ENCODE measurements at places on chromosomes 1 and 21.

DNA sequence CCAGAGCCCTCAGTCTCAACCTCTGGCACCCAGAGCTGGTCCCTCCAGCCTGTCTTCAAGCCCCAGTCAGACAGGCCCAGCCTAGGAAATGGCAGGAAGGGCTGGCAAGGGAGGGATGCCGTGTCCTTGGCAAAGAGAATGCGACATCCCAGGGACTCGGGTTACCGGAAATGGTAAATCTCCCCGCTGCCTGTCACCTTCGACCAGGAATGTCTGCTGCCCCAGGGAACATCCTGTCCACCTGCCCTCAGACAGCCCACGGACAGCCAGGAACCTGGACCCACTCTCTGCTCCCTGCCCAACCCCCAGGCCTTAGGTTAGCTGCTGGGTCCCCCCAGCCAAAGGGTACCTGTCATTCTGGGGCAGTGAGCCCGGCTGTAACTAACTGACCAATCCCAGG is 23.9 kb downstream of the HSPG2 start:
- no peak for DNase-seq

DNA sequence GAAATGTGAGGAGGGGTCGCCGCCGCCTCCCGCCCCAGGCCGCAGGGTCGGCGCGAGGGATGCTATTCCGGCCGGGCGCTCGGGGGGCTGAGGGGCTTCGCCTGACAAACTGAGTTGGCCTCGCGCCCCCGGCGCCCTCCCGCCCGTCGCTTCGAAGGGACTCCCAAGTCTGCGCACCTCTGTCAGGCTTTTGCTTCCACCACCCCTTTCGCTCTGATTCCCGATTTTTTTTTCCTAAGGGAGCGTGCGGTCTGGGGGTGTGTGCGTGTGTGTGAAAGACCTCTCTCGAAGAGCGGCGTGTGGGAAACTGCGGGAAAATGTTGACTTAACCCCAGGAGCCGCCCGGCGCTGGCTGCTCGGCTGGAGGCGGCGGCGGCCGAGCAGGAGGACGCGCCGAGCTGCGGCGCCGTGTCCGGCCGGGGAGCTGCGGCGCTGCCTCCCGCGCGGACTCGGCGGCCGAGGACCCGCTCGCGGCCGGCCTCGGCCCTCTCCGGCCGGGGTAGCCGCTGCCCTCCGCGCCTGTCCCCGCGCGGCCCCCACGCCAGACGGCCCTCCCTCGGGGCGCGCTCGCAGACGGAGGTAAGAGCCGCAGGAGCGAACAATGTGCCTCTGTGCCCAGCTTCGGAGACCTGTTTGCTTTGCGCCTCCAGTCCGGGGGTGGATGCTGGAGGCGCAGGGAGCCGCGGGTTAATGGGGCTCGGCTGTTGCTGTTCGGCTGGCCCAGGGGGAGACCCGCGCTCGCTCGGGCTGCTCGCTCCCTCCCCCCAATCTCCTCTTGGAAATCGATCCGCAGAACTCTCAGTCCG is 1.1 kb downstream of the ADGRL2 start:
- DNase-seq, result peak; percentile 86

DNA sequence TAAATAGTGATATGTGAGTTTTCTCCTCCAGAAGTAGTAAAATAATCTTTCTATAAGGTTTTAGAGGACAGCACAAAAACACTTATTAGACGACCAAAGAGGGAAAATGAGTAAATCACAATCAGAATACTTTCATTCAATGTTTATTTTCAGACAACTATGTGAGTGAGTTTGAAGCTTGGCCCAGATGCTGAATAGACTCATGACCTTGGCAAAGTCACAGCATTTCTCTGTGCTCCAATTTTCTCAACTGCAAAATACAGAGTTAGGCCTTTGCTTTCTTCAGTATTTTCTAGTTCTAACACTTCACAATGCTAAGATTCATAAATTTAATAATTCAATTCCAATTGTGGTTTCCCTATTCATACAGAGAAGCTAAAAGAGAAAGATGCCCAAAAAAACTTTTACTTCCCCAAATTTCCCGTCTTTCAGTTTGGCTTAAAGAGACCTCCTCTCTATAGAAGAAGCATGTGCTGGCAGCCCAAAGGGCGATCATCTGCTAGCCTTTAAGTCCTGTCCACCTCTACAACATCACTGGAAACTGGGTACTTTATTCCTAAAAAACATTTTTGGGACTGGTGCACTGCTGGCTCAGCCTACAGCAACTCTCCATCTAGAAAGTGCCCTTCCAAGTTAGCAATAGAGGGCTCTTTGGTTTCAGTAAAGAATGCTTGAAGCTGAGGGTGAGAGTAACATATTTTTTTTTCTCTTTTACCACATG is 116.8 kb upstream of the GORAB start:
- DNase-seq, result no peak

DNA sequence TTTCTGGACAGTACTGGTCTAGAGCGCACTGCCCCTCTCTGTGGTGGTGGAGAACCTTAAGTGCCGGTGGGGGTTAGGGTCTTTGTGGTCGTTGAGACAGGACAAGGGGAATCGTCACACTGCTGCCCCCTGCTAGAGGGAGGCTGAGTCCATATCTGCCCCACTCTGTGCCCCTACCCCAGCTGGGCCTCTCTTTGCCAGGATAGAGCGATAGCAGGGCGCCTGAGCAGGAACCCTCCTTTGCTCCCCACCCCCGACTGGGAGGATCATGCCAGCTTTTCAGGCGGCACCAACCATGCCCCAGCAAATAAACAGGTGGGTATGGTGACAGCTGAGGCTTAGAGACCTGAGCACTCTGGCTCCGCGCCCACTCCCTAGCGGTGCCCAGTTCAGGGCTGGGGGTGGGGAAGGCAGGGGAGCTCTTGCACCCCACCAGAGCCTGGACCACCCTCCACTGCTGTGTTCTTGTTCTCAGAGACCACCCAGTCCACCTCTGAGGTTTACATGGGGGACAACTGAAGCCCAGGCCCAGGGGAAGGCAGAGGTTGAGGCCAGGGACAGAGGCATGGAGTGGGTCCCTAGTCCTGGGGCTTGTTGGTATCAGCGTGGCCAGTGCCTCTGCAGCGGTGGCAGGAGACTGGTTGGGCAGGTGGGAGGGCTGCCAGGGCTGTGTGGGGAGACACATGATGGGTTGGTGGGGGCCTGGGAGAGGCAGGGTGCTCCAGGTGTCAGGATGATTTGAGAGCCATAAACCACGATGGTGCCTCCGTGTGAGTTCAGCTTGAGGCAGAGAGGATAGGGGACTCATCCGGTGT is 1.6 kb downstream of the PADI2 start:
- no peak for DNase-seq

DNA sequence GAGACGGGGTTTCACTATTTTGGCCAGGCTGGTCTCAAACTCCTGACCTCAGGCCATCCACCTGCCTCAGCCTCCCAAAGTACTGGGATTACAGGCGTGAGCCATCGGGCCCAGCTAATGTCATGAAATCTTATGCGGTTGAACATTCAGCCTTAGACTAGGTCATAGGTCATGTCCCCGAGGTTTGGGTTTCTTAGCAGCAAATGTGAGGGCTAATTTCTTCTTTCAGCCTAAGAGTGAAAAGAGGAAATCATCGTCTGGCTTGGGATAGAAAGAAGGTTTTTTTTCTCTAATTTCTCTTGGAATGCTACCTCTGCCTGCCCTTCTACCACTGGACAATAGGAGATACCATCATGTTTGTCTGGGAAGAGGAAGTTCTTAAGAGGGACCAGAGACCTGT is 18.0 kb upstream of the PIK3CD start:
- no peak for DNase-seq

DNA sequence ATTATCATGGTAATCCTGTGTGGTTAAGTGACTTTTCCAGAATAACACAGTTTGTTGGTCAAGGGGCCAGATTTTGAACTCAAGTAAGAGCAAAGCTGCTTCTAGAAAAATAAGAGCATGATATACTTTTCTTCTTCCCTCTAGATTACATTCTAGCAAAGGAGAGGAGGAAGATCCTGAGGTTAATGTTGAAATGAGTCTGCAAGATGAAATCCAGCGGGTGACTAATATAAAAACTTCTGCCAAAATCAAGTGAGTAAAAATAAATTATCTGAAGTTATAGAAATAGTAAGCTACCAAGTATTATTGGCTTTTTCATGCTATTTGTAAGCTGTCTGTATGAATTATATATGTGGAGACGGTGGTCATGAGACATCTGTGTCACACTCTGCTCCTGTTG is 12.8 kb downstream of the WDR3 start:
- no peak for DNase-seq

DNA sequence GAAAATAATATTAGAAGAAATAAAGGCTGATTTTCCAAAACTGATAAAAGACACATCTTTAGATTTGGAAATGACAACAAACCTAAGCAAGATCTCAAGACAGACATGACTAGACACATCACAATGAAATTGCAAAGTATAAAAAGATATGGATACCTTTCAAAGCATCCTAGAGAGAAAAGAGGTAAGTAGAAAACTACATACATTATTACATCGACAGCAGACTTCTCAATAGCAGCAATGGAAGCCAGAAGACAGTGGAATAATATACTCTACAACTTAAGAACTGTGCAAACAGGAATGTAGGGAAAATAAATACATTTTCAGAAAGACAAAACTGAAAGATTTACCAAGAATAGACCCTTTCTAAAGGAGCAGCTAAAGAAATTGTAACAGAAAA is 50.2 kb downstream of the DENND1B start:
- peak; percentile 42 for DNase-seq

- no peak for DNase-seq
Measured at GRCh38 chr1:166193057-166193698, 26.4 kb upstream of the FAM78B start.

- no peak for DNase-seq
Measured at GRCh38 chr1:116740746-116741145, 13.5 kb upstream of the CD2 start.

- no peak for DNase-seq
Measured at GRCh38 chr1:117814856-117815797, 114.3 kb downstream of the GDAP2 start.

GRCh38 chr1:32307324-32307723 is 15.4 kb downstream of the HDAC1 start:
- DNase-seq, result no peak

DNA sequence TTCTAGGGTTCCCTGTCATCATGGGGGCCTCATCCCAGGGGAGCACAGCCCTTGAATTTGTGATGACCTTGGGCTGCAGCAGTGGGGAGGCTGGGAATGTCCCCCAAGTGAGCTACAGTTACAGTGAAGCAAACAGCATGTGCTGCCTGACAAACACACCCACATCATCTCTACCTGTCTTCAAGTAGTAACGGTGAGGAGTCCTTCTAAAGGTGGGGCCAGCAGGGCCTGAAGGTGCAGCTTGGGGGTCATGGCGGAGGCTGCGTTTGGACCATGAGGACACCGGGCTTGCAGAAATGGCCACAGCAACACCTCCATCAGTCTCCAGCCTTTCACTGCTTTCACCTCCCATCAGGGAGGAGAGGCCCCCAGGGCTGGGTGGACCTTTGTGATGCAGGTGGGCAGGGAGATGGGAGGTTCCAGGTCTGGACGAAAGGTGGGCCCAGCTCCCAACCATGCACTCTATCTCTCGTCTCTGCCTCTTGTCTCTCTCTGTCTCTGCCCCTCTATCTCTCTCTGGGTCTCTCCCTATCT is 55.7 kb downstream of the WNT9A start:
- DNase-seq, result no peak

- DNase-seq, result peak; percentile 39
Measured at GRCh38 chr1:66266350-66266749, 267.6 kb upstream of the SGIP1 start.

GRCh38 chr1:201889090-201889968 is 631 bp downstream of the SHISA4 start:
- DNase-seq, result peak; percentile 35

DNA sequence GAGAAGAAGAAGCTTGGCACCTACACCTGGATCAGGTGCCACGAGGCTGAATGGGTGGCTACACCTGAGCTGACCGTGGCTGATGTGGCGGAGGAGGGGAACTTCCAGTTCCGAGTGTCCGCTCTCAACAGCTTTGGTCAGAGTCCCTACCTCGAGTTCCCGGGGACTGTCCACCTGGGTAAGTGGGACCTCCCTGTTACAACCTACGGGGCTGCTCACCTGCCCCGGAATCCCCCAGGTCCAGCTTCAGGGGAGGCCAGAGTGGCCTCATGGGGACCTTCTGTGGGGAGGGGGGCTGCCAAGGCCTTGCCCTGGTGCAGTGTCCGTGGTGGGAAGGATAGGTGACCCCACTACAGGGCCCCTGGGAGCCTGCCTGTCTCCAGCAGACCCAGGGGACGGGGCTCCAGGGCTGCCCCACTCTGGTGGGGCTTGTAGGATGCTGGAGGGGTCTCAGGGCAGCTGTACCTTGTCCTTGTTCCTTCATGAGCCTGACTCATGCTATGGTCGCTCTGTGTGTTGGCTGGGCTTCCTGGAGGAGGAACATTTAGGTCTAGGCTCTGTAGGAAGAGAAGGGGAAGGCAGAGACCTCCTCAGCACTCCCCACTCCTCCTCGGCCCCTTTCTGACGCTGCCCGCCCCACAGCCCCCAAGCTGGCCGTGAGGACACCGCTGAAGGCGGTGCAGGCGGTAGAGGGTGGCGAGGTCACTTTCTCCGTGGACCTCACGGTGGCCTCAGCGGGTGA is 7.2 kb downstream of the OBSCN start:
- DNase-seq, result no peak

DNA sequence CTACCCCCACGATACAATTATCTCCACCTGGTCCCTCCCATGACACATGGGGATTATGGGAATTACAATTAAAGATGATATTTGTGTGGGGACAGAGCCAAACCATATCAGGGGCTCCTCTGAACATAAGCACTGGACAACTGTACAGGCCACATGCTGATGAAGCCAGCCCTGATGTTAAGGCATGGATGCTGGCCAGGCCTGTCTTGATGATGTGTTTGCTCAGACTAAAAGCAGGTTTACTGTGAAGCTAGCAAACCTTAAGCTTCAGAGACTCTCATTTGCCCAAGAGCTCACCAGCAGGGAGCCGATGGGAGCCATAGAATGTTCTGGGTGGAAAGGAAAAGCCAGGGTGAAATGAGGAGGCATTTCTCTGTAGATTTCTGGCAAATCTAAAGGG is 135.3 kb upstream of the KCNK1 start:
- no peak for DNase-seq

- no peak for DNase-seq
Measured at GRCh38 chr1:160084771-160085321, 3.5 kb downstream of the KCNJ9 start.

GRCh38 chr1:67733681-67734322 is 48.8 kb downstream of the GADD45A start:
- no peak for DNase-seq

- DNase-seq, result no peak
Measured at GRCh38 chr1:114502080-114502479, 8.9 kb downstream of the TRIM33 start.

GRCh38 chr1:207938016-207938415 is 27.1 kb upstream of the CD34 start:
- DNase-seq, result peak; percentile 13

- DNase-seq, result no peak
Measured at GRCh38 chr1:168321945-168322344, 41.3 kb downstream of the TBX19 start.

DNA sequence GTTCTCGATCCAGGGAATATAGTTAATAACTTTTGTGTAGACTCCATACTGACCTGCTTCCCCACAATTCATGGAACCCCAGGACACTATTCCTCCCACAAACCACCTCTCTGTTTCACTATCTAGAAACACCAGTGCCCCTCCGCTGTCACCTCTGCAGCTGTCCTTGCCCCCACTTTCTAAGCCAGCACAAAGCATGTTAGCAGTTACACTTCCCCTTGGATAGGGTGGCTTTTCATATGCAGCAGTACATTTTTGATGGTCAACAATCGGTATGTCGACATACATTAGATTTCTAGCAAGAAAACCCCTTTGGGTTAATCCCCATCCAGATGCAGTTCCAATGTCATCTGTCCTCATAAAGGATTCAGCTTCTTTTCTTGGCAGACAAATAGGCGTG is 14.4 kb downstream of the TARDBP start:
- no peak for DNase-seq
